ENCODE measurements at places on chromosomes 3 and 15.

DNA sequence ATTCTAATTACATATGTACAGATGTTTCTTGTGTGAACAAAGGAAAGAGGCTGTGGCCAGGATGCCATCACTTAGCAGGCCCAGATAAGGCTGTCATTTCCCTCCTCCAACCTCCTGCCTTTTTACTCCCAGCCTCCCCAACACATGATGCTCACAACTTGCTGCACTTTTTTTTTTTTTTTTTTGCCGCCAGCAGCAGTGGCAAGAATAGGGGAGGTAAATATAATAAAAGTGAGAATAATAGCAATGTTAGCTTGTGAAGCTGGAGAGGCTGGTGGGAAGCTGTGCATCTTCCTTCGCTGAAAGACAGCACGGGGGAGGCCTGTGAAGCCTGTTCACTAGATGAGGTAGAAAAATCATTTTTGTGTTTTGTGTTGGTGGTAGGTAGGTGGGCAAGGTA is 42.5 kb upstream of the MYO5C start:
- DNase-seq, result no peak

GRCh38 chr15:56086566-56086965 is 93.2 kb upstream of the NEDD4 start:
- no peak for DNase-seq

- no peak for DNase-seq
These were observed 21.0 kb downstream of the PDZRN3 start for GRCh38 chr3:73603762-73604171.

DNA sequence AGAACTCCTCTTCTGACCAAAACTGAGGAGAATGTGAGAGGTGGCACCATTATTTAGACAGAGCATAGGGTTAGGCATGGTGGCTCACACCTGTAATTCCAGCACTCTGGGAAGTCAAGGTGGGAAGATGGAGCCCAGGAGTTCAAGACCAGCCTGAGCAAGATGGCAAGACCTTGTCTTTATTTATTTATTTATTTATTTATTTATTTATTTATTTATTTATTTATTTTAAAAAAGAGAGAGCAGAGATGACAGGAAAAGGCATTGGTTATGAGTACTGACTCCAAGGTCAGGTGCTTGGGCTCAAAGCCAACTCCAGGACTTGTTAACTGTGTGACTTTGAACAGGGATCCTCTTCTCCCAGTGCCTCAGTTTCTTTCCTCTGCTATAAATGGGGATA is 217.7 kb downstream of the MEX3B start:
- DNase-seq, result no peak

DNA sequence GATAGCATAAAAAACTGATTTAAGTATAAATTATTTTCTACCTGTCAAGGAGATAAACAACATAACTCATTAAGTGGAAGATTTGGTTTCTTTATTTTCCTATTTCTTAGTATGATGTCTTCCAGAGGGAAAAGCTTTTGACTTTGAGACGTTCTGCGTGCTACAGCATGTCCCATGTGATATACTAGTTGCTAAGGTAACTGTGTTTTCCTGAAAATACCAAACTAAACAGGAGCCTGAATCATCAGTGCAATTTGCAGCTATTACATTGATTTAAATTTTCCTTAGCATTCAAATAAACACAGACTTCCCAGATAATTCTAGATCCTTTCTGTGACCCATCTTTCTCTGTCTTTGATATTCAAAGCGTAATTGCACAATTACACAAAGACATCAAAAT is 117.7 kb upstream of the P2RY1 start:
- no peak for DNase-seq

GRCh38 chr3:177676947-177677587 is 479.8 kb upstream of the TBL1XR1 start:
- no peak for DNase-seq

GRCh38 chr3:189664311-189664710 is 33.1 kb downstream of the TP63 start:
- no peak for DNase-seq

GRCh38 chr15:80615783-80616391 is 79.2 kb upstream of the ABHD17C start:
- no peak for DNase-seq

GRCh38 chr3:40911928-40912327 is 287.4 kb upstream of the CTNNB1 start:
- no peak for DNase-seq

- no peak for DNase-seq
These were observed 18.7 kb downstream of the SIAH2 start for GRCh38 chr3:150744041-150744918.
